ENCODE measurements at places on chromosomes 1 and 21.

- DNase-seq = no peak
These were observed 16.2 kb downstream of the ATP1A4 start for GRCh38 chr1:160167580-160167979.

DNA sequence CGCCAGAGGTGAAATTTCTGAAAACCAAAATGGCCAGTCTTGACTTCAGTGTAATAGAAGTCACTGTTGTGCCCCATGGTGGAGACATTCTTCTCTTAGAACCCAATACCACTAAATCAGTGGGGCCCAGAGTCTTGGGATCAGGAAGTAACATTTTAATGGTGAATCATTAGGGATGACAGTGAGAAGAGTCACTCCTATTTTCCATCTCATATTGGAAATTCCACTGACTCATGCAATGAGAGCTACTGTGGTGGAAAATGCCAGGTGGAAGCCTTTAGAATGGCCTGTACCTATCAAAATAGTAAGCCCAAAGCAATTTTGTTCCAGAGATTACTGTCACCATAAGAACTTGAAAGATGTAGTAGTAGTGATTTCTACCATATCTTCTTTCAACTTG, 20.6 kb upstream of the PPM1J start:
- no peak for DNase-seq

GRCh38 chr1:67619080-67619479, 65.9 kb upstream of the GADD45A start:
- DNase-seq = no peak

DNA sequence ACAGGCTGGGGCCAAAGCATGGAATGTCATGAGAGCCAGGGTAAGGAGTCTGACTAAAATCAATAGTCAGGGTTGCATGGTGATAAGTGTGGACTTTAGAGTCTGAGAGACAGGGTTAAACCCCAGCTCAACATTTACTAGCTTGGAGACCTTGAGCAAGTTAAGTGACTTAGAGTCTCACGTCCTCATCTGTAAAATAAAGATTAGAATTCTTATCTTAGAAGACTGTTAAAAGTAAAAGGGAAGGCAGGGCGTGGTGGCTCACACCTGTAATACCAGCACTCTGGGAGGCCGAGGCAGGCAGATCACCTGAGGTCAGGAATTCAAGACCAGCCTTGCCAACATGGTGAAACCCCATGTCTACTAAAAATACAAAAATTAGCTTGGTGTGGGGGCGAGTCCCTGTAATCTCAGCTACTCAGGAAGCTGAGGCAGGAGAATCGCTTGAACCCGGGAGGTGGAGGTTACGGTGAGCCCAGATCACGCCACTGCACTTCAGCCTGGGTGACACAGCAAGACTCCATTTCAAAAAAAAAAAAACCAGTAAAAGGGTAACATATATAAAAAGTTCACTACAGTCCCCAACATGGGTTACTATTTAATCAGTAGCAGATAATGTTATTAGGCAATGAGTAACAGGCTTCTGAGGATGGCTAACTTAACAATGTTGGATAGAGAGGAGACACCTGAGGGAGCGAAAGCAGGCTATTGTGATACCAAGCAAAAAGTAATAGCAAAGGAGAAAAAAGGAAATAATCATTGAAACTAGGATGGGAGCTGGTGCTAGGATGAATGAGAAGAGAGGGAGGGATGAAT, 20.8 kb downstream of the TMCO1 start:
- DNase-seq = no peak

GRCh38 chr1:154877370-154877974, 7.4 kb upstream of the KCNN3 start:
- DNase-seq = no peak

- no peak for DNase-seq
These were observed 17.2 kb downstream of the CDK18 start for GRCh38 chr1:205521686-205522085.

- DNase-seq = no peak
These were observed 69.1 kb downstream of the PTGS2 start for GRCh38 chr1:186611156-186611555.

- no peak for DNase-seq
These were observed 186.3 kb upstream of the DMRTA2 start for GRCh38 chr1:50609508-50609907.

GRCh38 chr1:29186707-29187106, 5.0 kb upstream of the SRSF4 start:
- no peak for DNase-seq

- DNase-seq = no peak
These were observed 132.8 kb downstream of the TNFSF18 start for GRCh38 chr1:172917972-172918371.

GRCh38 chr1:113860891-113861290, 10.6 kb downstream of the PTPN22 start:
- no peak for DNase-seq

DNA sequence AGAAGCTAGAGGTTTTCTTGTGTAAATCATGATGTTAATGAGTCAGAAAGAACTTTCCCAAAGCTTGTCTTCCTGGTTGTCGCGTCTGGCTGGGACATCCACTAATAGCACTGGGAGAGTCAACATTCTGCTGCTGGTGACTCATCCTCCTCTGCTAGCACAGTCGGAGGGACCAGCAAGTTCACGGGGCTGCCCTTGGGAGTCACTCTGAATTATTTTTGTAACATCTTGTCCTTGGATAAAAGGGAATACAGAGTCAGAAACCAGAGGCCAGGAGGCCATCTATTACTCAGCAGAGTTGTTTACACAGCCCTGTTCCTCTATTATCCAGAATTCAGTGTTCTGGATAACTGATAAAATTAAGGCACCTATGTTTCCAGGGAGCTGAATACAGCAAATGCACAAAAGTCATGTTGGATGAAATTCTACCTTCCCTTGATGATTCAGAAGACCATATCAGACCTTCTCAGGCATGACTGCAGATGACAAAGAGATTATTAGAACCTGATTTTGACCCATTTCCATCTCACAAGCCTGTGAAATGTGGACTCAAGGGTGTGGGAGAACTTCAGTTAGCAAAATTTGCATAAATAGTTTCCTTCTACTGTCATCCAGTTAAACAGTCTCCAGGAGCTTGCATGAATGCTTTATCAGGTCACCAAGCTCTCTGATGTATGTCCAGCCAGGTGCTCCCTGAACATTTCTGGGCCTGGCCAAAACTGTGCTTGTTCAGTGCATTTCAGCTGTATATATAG, 68.1 kb downstream of the JAK1 start:
- no peak for DNase-seq
